Muscle of arm (tissue), 14 donors: ENCODE measurements at places on chromosomes 6 and 20.

DNA sequence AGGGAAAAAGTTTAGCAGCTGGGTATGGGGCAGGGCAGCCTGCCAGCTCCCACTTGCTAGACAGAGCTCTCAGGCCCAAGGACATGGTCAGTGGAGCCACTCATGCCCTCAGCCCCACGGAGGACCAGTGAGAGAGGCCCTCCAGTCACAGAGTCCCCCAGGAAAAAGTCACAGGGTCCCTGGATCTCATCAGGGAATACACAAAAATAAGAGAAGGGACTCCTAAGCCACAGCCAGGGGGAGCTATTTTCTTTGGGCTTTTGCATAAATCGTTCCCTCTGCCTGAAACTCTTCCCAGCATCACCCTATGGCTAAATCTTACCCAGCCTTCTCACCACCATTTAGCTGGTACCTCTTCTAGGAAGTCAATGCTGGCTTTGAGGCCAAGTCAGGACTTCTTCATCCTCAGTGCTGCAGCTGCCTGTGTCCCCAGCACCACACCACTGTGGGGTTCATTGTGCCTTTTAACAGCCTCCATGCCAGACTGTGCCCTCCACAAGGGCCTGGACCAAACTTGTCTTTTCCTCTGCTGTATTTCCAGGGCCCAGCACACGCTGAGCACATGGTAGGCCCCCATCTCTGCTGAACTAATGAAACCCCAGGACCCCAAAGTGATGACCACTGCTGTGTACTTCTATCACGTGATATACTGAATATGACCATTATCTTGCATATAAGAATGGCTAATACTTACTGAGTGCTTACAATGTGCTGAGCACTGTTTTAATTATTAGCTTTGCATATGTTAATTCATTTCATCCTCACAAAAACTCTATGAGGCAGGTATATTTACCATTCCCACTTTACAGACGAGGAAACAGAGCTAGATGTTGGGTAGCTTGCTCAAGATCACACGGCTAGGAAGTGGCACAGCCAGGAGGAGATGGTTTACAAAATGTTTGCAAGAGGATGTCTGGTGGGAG lies 2.0 kb downstream of the ZNF335 start:
- DNase-seq: no peak

DNA sequence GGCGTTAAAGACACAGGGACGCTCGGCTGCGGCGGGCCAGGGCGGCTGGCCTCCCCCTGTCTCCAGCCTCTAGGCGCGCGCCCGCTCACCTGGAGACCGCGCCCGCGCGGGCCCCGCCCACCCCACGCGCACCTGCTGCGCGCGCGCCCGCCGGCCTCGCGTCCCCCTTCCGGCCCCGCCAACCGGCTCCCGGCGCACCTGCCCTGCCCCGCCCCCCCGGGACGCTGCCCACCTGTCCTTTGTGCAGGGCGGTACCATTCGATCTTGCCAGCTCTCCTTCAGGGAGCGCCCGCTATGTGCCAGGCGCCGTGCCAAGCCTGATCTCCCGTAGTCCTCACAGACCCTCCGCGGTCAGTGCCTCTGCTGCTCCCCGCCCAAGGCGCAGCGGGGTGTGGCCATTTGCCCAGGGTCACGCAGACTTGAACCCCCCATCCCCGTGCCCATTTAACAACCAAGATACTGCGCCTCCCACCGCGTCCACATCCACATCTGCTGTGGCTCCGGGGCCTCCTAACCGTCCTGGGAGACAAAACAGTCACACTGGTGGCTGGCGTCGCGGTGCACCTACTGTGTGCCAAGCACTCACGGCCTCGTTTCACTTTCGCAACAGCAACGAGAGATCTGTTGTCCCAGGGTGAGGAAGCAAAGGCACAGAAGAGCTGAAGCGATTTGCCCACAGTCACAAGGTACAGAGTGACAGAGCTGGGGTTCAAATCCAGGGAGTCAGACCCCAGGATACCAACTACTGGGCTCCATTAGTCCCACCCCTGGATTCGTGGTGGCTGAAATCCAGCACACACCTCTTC lies 48.1 kb downstream of the NOL4L start:
- no peak for DNase-seq

DNA sequence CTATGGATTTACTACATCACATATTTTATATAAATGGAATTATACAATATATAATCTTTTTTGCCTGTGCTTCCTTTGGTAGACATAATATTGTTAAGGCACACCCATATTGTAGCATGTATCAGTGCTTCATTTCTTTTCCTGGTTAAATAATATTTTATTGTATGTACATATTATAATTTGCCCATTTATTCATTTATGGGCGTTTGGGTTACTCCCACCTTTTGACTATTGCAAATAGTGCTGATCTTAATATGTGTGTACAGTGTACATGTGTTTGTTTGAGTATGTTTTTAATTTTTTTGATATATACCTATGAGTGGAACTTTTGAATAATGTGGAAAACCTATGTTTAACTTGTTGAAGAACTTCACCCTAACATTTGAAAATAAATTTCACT lies 804.2 kb downstream of the DHX35 start:
- DNase-seq: no peak

GRCh38 chr6:139184047-139184446 lies 49.2 kb downstream of the HECA start:
- no peak for DNase-seq

DNA sequence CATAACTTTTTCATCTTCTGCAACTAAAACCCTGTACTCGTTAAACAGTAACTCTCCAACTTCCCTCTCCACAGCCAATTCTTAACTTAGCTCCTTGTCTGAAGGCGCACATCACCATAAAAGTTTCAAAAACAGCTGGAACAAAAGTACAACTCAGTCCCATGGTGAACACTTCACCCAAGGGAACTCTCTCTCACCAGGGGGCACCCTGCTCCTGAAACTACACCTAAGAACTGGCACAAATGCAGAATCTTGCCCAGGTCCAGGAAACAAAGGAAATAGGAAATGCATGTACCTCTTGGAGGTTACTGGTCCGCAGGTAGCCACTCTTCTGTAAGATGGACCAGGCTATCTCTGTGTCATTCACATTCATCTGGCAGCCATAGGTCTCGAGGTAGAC lies 6.6 kb downstream of the CDK5RAP1 start:
- no peak for DNase-seq

DNA sequence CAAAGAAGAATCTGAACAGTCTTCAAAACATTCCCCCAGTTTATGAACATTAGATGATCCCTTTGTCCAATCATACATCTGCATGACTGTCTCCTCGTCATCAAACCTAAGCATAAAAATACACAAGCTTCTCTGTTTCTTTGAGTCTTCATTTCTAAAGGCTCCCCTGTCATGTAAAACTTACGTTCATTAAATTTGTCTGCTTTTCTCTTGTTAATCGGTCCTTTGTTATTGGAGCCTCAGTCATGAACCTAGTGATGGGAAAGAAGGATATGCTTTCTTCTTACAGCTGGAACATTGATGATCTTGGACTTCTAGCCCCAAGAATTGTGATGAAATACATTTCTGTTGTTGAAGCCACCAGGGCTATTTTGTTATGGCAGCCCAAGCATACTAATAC lies 18.0 kb upstream of the RIPOR2 start:
- no peak for DNase-seq

DNA sequence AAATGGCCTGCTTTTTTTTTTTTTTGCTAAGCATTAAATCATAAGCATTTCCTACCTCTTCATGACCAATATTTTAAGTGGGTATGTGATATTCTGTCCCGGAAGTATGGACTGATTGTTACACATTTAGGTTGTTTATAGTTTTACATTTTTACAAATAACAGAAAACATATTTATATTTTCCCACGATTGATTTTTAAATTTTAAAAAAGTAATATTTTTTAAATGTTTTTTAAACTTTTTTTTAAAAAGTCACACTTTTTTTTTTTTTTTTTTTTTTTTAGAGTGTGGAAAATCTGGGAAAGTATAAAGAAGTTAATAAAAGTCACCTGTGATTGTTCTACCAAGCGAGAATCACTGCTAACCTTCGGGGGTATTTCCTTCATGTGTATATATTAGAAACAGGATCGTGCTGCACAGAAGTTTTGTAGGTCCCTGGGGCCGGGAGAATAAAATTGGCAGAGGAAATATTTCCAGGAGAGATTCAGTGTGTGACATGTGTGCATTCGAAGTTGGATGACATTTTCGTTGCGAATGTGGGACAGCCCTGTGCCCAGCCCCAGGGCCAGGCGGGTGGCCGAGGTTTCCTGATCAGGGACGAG lies 173.1 kb downstream of the CDC5L start:
- DNase-seq: no peak

DNA sequence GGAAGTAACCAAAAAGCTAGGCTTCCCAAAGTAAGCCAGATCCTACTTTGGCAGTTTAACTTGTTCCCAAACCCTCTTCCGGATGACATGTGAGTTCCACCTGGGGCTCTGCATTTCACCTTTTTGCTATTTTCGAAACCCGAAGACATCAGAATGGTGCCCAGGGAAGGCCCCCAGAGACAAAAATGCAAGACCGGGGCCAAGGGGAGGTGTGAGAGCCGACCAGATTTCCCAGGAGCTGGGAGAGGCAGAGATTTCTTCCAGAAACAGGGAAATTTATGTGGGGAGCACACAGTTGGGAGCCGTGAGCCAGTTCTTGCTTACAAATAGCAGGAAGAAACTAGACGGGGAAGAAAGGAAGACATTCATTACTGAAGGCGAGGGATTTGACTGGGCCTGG lies 209.7 kb downstream of the ZNF217 start:
- no peak for DNase-seq

DNA sequence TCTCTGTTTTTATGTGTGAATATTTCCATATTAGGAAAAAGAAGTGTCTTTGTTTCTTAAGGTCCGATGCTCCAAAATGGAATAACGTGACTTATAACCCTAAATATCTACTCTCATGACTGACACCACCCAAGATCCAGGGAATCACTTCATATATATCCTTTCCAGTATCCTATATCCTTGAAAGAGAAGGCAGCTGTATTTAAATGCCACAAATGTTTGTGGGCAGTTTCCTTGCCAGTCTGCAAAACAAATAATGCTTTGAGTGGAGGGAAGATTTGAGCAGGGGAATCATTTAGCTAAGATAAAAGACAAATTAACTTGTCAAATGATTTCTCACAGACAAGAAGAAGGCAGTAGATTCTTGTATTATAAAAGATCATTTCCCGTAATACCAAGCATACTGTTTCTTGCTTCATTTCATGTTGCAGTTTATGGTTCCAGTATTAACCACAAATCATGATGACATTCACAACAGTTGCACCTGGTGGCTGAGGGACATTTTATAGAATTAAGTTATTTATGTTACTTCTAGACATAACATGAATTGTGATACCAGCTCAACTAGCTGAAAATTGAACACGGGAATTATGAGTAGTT lies 30.0 kb upstream of the FABP7 start:
- DNase-seq: no peak

GRCh38 chr6:11094941-11095340 lies 1.3 kb downstream of the SMIM13 start:
- no peak for DNase-seq

GRCh38 chr6:129110690-129111343 lies 227.9 kb downstream of the LAMA2 start:
- DNase-seq: no peak

GRCh38 chr6:71127374-71127773 lies 161.2 kb upstream of the OGFRL1 start:
- DNase-seq: no peak

DNA sequence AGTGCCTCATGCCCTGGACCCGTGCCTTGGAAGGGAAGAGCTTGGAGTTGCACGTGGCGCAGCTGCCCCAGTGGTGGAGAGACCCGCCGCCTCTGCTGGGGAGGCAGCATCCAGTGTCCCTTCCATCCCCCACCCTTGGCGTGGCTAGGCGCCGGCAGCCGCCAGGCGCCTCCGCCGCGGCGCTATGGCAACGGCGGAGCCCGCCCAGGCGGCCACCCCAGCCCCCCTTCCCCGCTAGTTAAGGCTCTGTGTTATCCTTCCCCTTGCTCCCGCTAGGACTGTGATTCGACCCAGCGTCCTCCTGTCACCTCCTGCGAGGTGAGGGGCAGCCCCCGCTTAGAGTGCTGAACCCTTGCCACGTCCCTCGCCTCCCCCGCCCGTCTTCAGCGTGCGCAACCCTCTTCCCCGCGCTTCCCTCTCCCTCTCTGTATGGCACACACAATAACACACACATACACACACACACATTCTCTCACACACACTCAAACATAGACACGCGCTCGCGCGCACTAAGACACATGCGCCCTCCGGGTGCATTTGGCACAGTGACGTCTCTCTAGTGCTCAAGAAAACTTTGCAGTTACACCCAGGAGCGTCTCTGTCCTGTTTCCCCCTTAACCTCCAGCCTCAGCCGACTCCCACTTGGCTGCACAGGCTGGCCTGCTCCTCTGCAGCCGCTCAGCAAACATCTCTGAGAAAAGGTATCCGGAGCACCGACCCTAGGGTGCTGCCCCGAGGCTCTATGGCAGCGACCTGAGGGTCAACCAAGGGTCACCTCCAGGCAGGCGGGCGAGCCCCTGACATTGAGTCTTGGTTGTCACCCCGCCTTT lies 8.5 kb downstream of the GRIK2 start:
- no peak for DNase-seq

GRCh38 chr6:137678451-137678850 lies 184.3 kb upstream of the OLIG3 start:
- no peak for DNase-seq

- DNase-seq: no peak
These were observed 50.0 kb downstream of the SASH1 start for GRCh38 chr6:148392671-148393070.

GRCh38 chr6:80540700-80541099 lies 434.2 kb downstream of the BCKDHB start:
- DNase-seq: no peak

DNA sequence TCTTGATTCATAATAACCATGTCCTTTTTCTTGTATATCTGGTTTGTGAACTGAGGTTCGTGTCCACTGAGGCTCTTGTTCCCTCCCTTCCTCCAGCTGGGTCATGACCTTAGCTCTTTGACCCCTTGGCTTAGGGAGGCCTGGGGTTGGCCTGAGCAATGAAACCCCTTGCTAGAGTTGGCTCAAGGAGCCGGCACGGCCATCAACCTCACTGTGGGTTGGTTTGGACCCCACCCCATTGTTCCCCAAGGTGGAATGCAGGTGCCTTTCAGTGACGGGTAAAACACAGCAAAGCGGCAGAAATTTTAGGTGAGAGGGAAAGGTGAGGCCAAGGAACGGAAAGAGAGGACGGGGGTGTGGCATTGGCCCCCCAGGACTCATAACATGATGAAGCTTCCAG lies 44.5 kb upstream of the PHACTR3 start:
- DNase-seq: no peak

GRCh38 chr6:137754866-137755265 lies 112.2 kb upstream of the TNFAIP3 start:
- no peak for DNase-seq
